ENCODE measurements at places on chromosomes 4 and X.

- no peak for DNase-seq
Measured at GRCh38 chr4:109562457-109563239, 2.6 kb downstream of the MCUB start.

GRCh38 chr4:59655996-59656395 lies 1544.1 kb upstream of the ADGRL3 start:
- no peak for DNase-seq

GRCh38 chr4:8393593-8394038 lies 46.9 kb downstream of the ACOX3 start:
- DNase-seq = no peak

GRCh38 chr4:20254511-20255250 lies 3.0 kb downstream of the SLIT2 start:
- no peak for DNase-seq

GRCh38 chr4:23388699-23389395 lies 501.0 kb downstream of the PPARGC1A start:
- DNase-seq = no peak

- DNase-seq = no peak
Measured at GRCh38 chrX:102883491-102883890, 53.6 kb upstream of the RAB40AL start.

DNA sequence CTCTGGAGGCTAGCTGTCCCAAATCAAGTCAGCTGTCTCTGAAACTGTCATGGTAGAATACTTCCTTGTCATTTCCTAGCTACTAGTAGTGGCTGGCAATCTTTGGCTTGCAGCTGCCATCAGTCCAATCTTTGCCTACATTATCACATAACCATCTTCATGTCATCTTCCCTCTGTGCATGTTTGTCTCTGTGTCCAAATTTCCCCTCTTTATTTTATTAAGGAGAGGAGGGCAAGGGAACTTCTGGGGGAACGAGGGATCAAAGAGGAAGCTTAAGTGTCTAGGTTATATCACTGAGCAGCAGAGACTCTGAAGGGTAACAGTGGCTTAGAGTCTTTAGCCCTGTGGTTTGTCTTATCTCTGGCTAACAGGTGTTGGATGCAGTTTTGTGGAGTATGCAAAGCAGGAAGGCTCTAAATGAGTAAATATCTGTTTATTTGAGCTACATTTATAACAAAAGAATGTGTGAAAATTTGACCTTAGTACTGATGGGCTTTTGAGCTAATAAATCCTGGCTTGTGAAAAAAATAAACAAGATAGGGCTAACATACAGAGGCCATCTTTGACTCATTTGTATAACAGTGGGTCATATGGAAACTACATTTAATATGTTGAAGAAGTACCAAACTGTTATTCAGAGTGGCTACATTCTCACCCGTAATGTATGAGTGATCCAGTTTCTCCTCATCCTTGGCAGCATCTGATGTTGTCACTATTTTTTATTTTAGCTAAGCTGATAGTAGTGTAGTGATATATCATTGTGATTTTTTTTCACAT lies 49.4 kb upstream of the ENOX2 start:
- DNase-seq = no peak

- DNase-seq = no peak
Measured at GRCh38 chr4:119512398-119512797, 116.2 kb downstream of the PDE5A start.

- no peak for DNase-seq
Measured at GRCh38 chr4:91064157-91064853, 937.1 kb downstream of the CCSER1 start.

DNA sequence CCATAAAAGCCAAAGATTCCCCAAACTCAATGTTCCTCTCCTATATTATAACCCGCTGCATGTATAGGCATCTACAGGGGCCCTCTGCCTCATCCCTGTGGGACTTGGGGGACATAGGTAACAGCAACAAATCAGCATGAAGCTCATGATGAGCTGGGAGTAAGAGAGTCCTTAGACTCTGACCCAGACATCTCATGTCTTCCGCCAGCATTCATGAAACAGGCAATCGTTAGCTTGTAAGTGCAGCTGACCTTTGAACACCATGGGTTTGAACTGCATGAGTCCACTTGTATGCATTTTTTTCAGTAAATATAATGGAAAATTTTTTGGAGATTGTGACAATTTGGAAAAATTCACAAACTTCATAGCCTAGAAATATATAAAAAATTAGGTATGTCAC lies 10.4 kb upstream of the SCOC start:
- no peak for DNase-seq

- no peak for DNase-seq
Measured at GRCh38 chr4:127995776-127996175, 30.6 kb downstream of the ABHD18 start.

DNA sequence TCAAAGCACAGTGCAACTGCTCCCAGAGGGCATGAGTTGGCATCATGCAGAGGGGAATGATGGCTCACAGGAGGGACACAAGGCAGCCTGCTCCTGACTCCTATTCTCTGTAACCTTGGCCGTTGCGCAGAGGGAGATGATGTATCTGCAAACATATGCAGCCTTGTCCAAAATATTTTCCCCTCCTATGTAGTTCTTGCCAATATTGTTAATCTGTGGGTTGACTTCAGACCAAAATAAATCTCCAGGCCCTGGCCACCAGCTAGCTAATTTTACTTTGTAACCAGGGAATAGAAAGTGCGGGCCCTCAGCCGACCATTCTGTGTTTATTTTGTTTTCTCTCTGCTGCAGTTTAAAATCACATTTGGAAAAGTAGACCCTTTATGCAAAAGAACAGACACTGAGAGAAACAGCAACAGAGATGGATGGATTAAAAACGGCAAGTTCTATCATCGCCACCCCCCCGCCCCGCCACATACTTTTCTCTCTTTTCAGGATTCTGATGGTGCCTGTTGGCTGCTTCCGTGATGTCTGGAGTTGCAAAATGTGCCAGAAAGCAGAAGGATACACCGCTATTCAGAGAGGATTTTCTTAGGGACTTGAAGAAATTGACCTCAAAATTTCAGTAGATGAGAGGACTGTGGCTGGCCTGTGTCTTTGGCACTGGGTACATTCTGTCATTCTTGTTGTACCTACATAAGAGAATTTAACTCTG lies 185.3 kb upstream of the BCOR start:
- DNase-seq = no peak

- DNase-seq = peak; percentile 60
Measured at GRCh38 chrX:56248492-56248891, 16.3 kb downstream of the KLF8 start.

DNA sequence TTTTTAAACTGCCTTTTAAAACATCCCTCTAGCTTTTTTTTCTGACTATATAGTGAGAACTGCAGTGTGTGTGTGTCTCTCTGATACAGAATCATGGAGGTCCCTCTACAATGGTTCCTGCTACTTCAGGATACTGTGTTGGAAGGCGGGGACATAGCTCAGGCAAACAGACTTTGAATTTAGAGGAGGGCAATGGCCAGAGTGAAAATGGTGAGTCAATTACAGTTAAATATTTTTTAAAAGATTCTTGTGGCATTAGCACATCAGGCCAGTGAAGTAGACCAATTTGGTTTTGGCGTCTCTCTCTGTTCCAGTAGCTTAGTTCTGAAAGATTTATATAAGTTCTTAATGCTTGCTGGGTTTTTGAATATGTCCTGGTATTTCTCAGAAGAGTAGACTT lies 47.1 kb downstream of the ALG13 start:
- DNase-seq = no peak

DNA sequence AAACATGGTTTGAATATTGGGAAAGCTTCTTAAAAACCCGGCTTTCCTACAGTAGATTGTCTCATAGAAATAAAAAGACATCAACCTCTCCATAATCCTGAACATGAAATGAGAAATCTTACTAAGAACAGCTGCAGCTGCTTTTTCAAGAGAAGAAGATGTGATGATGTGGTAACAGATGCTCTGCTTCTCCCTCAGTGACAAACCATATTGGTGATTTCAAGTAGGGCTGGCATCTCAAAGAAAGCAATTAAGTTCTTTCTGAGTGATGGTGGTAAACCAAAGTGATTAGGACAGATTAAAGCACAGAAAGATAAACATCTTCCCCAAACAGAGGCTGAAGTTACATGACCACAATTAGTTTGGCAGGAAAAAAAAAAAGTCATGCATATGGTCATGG lies 1477.7 kb downstream of the RAPGEF2 start:
- DNase-seq = no peak

DNA sequence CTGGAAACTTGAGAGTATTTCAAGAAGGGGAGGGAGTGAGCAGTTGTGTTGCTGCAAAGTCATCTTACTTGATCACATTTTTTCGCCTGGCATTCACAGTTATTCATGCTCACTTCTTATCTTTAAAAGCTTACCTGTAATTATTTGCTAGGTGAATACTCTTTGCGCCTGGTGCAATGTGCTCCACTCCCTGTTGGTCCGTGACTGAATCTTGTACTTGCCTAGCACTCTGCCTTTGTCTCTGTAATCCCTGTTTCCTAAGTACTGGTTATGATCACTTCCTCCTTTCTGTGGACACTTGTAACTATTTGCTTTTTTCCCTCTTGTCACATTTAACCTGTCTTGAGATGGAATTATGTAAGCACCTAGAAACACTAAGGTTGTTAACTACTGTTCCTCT lies 5.8 kb downstream of the BMP2K start:
- DNase-seq = no peak

DNA sequence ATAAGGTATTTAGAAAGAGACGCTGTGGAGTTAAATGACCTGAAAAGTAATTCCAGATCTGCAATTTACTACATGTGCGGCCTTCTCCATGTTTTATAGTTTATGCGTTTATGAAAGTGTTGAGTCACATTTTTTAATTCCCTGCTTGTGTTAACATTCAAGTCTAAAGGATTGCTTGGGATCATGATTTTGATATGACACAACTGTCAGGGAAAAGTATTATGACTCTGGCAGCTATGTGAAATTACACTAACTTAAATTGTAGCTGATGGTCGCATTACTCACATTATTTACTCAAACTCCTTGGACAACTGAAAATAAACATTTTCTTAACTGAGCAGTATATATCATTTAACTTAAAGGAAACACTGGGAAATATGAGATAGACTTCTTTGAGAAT lies 14.3 kb upstream of the GABRB1 start:
- no peak for DNase-seq

- DNase-seq = no peak
Measured at GRCh38 chrX:71525316-71525715, 7.6 kb upstream of the OGT start.

DNA sequence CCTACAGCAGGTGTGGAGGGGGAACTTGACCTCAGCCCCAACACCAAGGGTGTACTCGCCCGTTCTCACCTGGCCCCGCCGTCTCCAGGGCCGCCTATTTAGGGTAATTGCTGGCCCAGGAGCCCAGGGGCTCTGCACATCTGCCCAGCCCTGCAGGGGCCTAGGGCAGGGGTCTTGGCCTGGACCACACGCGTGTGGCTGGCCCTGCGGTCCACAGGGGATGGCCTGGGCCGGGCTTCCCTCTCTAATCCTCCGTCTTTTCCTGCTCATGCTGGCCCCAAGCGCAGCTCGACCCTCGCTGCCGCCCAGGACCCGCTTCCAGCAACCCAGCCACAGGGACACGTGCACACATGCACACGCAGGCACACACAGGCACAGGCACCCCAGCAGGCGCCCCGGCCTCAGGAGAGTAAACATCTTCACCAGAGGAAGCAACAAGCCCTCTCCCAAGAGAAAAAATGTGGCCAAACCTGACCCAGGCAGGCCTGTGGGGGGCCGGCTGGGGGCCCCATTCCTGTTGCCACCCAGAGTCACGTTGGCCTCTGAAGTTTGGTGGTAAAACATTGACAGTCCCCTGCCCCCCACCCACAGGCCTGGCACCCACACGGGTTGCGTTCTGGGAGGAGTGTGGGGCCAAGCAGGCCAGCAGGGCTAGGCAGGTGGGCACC lies 24.6 kb upstream of the FGFR3 start:
- no peak for DNase-seq

DNA sequence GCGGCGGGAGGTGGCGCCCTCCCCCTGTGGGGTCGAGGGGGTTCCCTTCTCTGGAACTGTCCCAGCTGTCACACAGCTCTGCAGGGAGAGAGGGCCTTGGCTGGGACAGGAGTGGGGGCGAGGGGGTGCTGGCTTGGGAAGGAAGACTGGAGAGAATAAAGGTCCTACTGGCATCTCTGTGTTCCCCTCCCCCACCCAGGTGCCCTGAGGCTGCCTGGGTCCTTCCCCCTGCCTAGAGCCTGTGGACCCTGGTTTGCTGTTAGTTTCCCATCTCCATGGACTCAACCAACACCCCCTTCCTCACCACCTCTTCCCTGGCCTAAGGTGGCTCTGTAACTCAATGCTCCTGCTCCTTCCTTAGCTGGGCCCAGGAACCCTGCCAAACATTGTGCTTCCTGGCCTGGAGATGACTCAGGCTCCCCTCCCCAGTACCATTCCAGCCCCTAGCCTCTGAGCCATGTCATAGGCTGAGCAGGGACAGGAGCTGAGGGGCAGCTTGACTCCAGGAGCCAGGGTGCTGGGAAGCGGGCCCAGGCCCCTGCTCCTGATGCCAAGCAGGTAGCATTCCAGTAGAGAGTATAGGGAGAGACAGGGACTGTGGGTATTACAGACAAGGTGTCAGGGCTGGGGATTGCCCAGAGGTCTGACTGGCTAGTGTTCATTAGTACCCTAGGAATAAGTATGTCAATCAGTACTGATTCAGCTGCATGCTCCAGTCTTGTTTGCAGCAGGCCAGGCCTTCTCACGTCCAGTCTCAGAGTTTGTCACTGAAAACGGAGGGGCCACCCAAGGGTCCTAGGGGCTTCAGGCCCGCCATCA lies 100.7 kb downstream of the EFNB1 start:
- no peak for DNase-seq

DNA sequence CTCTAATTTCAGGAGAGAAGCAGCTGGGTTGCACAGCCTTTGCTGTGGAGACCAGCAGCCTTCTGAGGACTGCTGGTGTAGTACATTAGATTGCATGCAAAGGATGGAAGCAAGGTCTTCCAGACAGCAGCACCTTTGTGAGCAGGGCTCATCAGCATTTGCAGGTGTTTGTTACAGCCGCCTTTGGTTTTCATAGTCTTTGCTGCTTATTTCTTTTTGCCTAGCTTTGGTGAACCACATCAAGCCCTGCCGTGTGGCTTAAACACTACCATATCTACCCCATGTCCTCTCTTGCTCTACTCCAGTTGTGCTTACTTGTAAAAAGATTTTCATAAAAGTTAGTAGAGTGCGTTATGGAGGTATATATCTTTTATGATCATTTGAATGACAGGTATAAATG lies 57.5 kb downstream of the MTM1 start:
- no peak for DNase-seq

DNA sequence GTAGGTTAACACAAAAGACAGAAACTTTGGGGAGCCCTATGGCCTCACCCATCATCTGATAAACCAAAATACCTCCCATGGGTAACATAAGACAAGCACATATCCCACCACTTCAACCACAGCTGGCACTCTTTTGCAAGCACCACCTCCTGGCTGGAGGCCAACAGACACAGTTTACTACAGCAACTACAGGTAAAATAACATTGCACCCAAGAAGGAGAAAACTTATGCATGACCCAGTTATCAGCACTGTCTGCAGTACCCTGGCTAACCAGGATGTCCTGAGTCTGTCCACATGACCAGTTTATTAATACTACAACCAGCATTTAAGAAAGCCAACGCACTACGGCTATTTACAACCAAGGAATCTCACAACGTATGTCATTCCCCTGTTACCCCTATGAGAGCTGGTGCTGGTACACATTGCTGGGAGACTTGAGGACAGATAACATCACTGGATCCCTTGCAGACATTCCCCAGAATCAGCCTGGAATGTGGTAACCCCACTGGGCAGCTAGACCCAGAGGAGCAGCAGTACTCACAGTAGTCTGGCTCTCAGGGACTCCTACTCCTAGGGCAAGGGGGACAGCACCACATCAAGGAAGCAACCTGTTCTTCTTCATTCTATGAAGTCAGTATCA lies 32.0 kb downstream of the ELF2 start:
- DNase-seq = no peak
